Stimulated activated CD8-positive, alpha-beta memory T cell treated with anti-CD3 and anti-CD28 coated beads, Interleukin-2, amount 100 ng/mL, for 1 hour (primary cell): ENCODE measurements at places on chromosomes 7 and 10.

GRCh38 chr10:104424719-104425118, 71.1 kb downstream of the CFAP58 start:
- DNase-seq, result no peak

DNA sequence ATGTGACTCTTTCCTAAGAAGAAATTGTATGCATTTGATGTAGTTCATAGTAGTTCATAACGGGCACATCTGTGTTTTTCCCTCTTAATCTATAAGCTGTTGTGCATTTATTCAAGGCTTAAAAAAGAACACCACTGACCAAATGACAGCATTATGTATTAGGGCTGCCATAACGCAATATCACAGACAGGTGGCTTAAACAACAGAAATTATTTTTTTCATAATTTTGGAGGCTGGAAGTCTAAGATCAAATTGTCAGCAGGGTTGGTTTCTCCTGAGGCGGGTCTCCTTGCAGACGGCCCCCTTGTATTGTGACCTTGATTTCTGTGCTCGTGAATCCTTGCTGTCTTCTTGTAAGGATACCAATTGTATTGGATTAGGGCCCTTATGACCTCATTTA, 627 bp upstream of the SSMEM1 start:
- no peak for DNase-seq

DNA sequence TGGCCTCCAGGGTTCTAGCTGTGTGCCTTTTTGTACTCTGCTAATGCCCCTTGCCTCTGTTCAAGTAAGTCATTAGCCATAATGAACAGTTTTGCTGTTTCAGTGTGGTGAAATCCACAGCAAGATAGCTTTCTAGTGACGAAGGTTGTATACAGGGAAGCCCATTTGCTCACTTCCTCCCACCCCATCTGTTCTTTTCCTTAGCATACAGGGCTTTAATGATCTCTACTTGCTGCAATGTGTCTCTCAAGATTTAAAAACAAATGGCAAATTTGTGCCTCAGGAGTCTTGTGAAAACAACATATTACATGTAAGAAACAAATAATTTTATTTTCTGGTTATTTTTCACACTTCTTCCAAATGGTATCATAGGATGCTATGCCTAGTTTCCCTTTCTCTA, 243.2 kb downstream of the CDK14 start:
- no peak for DNase-seq

DNA sequence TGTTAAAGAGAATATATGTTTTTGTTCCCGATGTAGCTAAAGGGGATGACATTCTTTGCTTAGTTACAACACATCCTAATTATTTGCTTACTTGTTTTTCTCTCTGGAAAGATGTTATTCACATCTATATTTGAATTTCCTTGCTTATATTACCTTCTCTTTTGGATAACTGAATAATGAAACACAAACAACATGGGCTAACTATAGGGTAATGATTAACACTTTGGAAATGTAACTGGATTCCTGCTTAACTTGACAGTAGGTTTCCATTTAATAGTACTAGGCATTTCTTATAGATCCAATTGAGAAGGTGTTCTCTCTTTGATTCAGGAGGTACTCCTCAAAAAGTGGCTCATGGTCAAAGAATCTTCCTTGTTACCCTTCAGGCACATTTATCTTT, 141.1 kb downstream of the CCSER2 start:
- no peak for DNase-seq

- no peak for DNase-seq
Observed at GRCh38 chr7:131945313-131945911, 389.0 kb upstream of the PODXL start.

DNA sequence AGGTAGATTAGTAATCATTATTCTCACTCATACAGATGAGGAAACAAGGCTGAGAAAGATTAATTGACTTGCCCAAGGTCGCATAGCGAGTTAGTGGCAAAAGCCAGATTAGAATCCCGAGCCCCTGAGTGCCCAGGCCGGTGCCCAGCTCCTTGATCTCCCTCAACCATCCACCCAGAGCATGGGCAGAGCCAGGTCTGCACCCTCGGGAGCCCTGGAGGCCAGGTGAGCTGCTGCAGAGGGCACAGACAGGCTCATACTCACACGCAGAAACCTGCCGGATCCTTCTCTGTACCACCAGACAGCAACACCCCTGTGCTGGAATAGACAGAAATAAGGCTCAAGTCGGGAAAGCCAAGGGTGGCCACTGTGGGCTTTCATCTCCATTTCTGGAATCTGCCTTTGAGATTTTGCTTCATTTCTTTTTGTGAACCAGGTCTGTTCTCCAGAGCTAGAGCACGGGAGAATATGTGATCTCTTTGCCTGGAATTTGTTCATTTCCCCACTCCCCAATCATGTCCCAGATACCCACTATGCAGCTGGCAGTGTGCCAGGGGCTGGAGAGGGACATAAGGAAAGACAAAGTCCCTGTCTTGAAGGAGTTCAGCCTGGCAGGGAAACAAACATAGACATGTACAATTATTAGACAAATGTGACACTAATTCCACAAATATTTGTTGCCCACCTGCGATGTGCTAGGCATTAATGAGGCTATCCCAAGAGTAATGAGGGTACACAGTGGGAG, 5.5 kb downstream of the AFAP1L2 start:
- DNase-seq, result no peak

GRCh38 chr7:143250822-143251221, 12.4 kb upstream of the GSTK1 start:
- DNase-seq, result no peak

DNA sequence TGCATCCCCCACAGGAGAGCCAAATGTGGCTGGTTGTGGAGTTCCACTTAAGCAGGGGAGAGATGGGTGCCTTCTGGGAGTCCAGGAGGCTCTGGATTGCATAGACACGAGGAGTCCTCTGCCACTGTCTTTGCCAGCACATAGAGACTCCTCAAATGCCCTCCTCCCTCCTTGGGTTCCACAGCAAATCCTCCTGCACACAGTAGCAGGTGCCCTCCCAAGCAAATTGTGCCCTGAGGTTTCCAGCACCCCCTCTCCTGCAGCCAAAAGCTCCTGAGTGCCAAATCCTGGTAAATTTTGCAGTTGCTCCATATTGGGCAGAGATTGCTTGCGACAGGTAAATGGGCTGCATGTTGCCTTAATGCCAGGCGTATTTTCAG, 5.8 kb downstream of the EVX1 start:
- DNase-seq, result no peak

DNA sequence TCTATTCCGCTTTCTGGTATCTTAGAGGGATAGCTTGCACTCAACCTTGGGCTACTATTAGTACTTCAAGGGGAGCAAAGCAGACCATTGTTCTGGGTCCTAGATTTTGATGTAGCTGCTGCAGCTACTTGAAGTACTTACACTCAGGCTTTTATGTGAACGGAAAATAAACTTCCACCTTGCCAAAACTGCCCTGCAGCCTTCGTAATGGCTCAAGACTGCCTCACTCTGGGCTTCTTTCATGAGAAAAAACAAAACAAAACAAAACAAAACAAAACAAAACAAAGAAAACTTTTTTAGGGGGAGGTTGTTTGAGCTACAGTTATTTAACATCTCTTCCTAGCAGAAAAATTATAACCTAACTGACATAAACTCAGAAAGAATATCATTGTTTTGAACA, 19.4 kb upstream of the EPHB6 start:
- DNase-seq, result no peak
